A172 (cell line): ENCODE measurements at places on chromosomes 4 and X. TPM values are rescaled to one million over a fixed set of nuclear protein-coding genes. Genes with fewer than 3 reads are reported as not detected.

LUZP4 gene
- not detected in 2 replicates for total RNA-seq

NDST3 gene
- total RNA-seq: 0.74 and 1.7 TPM in 2 replicates

MAGT1 gene
- total RNA-seq: 69.3 and 71.0 TPM in 2 replicates

HPGD gene
- 1.0 and 1.3 TPM in 2 replicates for total RNA-seq

DNA sequence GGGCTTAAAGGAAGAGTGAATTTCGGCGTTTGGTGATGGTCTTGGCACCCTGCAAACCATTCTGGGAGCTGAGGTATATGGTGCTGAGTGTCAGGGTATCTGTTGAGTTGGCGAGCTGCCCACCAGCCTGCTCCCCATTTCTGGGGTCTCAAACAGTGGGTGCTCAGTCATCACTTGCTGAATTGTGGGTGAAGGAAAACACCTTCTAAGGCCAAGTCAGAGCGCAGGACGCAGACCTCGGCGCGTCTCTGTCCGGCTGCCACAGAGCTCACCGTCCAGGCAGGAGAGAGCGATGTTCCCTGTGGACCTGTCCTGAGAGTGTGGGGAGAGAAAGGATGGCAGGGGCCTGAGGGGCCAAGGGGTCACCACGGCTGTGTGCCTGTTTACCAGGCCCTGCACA is 111.2 kb downstream of the SORCS2 start:
- no peak for DNase-seq

DNA sequence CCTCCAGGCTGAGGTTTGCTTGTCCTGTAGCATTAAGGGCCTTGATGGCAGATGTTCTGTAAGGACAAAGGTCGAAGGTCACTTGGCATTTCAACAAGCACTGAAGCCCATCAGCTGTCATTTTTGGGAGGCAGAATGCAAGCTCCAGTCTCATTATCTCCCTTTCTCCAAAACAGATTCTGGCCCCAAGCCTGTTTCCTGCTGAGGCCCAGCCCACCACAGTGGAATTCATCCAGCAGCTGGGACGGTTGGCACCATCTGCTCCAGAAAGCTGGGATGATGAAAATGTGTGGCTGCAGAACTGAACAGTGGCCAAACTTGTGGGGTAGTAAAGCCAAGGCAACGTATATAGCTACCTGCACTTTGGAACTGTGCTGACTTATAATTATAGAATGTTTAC is 17.7 kb upstream of the PPEF2 start:
- no peak for DNase-seq

DNA sequence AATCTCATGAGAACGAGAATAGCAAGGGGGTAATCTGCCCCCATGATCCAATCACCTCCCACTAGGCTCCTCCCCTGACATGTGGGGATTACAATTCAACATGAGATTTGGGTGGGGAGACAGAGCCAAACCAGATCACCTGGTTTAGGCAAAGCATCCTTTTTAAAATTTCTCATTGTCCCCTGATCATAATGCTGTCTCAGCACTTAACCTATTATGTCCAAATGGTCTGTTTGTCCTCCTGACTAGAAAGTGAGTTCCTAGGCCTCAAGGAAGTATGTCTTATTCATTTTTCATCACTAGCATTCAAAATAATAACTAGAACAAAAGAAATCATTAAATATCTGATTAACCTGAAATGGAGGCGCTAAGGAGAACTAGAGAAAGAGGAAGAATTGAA is 7.9 kb upstream of the PRMT9 start:
- DNase-seq: no peak

DNA sequence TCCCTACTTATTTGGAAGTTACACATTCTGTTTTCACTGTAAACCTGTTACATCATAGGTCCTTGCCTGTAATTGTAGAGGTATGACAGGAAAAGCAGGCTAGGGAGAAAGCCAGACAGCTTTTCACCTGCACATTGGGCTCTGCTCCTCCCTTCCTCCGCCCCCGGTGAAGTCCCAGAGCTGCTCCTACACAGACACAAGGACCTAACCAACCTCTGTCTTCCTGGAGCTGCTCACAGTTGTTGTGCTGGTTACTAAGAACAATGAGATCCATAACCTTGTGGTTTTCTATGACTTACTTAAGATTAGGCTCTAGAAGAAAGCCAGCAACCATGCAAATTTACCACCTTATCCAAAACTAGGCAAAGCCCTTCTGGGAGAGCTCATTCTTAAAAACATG is 40.0 kb downstream of the MOSPD2 start:
- DNase-seq: no peak

GRCh38 chrX:16874458-16875095 is 4.4 kb upstream of the RBBP7 start:
- no peak for DNase-seq

DNA sequence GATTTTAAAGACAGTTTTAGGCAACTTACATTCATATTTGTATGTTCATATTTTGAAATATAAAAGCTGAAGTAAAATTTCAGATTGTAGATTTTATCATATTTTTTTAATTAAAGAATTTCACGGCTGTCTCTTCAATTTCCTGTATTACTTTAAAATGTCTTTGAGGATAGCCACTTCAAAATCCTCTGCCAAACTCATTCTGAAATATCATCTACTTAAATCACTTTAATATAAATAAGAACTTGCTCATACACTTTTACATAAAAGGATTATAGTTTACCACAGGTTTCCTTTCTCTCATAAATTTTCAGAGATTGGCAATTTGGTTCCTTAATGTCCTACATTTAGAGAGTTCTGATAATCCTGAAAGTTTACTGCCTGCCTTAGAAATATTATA is 478.2 kb downstream of the ADGRL3 start:
- DNase-seq: no peak

DNA sequence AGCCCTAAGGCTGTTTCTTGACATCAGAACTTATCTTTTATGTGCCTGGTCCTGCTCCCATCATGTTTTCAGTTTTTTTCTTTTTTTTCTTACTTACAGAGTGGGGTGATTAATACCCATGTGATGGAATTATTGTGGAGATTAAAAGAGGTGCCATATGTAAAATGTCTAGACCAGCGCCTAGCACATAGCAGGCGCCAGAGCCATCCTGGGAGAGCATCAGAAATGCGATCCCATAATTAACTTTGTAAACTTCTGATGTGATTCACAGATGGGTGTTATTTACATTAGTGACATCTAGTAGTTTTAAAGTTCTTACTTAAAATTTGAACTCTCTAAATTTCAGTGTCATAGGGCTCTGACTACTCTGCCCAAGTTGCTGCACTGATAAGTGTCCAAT is 66.2 kb upstream of the PGRMC2 start:
- DNase-seq: peak; percentile 63

DNA sequence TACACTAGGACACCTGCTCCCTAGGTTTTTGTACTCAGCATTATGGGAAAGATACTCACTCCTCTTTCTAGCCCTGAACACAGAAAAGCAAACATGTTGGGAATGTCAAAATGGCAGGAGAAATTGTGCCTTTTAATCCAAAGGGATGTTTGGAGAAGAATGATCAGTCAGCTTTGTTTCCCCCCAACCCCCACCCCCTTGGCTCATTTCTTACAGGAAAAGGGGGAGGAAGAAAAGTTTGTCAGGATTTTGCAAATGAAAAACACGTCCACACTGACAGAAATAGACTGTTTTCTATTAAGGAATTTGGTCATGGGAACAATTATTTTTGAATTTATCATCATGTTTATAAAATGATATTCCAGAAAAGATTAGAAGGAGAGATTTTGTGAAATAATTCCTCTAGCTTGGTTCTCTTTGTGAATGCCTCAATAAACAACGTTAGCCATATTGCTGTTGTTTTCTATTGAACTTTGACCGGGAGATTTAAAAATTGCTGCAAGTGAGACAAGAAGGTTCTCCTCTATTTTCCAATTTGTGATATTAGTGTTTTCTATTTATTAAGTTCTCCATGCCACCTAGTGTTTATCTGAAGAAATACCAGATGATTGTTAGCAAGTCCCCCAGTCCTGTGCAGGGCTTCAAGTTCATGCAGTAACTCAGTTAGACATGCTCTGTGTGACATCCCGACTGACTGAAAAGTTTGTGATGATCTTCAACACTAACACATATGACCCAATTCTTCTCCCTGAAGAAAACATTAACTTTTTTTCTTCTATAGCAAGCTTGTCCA is 31.3 kb upstream of the TFDP3 start:
- DNase-seq: no peak

DNA sequence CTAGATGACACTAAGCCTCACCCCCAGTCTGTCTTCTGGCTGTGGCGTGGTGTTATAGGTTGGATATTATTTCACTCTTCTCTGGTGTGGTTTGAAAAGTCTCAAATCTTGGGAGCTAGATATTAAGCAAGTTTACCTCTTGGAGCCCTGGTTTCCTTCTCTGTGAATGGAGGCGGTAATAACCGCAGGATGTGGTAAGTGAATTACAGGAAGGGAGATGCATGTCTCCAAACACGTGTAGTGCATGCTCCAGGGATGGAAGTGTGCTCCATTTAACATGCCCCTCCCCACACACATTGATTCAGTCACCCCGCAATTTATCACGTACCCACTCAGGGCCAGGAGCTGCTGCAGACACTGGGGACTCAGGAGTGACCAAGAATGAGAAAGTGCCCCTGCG is 4.9 kb downstream of the ZNF275 start:
- no peak for DNase-seq
